Suppressor macrophage treated with lipopolysaccharide for 1 hour (primary cell): ENCODE measurements at places on chromosomes 2 and 18.
A peak's percentile ranks its signal among the peaks of the same experiment; 100 is the strongest.

- peak; percentile 35 for DNase-seq
Measured at GRCh38 chr2:113863144-113863543, 26.7 kb upstream of the ACTR3 start.

DNA sequence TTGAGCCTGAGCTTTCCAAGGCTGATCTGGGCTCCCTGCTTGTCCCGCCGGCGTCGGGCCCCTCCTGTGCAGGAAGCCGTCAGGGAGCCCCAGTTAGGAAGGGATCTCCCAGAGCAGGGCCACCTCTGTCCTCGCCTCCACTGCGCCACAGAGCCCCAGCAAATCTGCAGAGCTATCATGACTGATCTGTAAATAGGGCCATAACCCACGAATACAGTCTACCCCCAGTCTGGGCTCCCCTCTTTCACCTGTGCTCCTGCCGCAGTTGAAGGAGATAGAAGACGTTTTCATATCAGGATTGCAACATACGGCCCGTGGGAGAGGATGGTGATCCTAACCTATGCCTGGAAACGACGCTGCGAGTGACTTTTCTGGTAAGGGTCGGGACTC, 138.7 kb downstream of the PTGR3 start:
- DNase-seq, result no peak

DNA sequence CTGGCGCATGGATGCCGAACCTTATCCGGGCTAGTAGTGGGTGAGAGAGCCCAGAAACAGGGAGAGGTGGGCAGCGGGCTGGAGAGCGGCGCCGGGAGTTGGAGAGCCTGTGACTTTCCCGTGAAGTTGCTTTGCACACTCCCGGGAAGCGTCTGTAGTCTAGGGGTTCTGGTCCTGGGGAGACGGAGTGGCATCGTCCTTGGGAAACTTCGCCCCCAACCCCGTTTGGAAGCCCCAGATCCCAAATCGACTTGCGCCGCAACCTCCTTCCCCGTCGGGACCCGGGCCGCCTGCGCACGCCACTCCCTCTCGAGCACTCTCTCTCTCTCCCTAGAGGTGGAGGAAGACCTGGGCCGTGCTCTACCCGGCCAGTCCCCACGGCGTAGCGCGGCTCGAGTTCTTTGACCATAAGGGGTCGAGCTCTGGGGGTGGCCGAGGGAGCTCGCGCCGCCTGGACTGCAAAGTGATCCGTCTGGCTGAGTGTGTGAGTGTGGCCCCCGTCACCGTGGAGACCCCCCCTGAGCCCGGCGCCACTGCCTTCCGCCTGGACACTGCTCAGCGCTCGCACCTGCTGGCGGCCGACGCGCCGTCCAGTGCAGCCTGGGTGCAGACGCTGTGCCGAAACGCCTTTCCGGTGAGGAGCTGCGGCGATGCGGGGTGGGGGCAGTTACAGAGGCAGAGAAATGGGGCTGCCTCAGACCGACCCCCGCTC, 456 bp downstream of the DOK1 start:
- peak; percentile 44 for DNase-seq

DNA sequence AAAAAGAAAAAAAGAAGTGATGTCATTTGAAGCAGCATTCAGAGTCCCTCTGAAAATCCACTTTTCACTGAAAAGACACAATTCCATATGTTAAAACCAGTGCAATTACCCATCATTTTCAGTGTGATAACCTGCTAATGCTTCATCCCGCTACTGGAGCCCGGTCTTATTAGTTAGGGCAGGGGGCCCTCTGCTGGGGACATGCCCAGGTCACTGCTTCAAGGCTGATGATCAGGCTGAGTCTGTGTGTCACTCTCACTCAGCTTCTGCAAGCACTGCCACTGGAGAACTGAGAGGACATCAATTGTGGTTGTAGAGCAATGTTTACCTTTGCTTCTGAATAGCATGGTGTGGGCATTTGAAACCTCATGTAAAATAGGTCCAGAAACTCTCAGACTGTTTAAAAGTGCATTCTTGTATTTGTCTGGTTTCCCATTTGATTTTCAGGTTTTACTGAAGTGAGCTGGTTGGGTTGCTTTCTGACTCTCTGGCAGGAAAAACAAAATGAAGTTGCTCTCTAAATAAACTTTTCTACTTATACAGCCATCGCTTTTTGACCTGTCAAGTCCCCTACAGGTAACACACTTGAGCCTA, 49.2 kb upstream of the NXPH2 start:
- DNase-seq, result peak; percentile 55

- DNase-seq, result no peak
Measured at GRCh38 chr2:120436460-120436739, 90.5 kb downstream of the INHBB start.

DNA sequence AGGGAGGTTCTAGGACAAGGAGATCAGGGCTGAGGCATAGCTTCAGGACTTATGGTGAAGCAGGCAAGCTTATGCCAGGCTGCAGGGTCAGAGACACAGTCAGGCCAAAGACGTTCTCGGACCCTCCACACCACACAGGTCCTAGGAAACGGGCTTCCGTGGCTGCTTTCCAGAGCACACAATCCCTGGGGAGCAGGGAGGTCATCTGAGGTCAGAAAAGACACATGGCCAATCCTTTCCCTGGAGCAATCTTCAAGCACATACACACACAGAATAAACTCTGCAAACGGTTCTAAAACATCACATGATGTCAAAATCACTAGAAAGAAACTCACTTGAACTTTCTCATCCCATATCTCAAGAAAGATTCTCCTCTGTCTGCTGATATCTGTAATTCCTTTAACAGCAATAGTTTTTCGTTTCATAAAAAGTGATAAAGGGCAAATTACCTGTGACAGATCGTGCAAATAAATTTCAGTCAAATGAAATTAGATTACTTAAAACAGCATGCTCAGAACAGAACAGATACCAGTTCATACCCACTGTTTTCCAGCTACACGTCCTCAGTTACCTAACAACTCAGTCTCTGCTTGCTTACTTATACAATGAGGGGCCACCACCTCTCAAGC, 63.9 kb downstream of the MBOAT2 start:
- DNase-seq, result no peak

- no peak for DNase-seq
Measured at GRCh38 chr2:241237949-241238371, 49.5 kb downstream of the ANO7 start.

- DNase-seq, result no peak
Measured at GRCh38 chr18:28108814-28109213, 68.1 kb downstream of the CDH2 start.

DNA sequence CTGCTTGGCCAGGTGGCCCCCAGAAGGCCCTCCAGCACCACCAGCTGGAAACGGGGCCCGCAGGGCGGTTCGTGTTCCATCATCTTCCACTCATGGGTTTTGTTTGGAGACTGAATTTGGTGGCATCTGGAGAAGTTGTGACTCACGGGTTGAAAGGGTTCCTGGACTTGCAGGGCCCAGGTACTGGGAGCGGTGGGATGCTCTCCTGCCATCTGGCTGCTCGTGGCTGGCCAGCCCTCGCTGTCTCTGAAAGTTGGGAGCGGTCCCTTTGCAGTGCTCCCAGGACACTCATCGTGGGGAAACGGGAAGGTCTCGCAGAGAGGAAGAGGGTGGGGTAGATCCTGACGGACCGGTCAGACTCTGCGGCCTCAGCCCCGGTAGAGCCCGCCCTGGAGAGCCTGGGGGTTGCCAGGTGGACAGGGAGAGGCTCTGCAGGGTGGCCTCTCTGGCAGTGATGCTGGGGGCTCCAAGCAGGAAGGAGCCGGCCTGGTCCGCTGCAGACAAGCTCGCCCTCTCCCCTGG, 47.5 kb downstream of the TWIST2 start:
- DNase-seq, result no peak

DNA sequence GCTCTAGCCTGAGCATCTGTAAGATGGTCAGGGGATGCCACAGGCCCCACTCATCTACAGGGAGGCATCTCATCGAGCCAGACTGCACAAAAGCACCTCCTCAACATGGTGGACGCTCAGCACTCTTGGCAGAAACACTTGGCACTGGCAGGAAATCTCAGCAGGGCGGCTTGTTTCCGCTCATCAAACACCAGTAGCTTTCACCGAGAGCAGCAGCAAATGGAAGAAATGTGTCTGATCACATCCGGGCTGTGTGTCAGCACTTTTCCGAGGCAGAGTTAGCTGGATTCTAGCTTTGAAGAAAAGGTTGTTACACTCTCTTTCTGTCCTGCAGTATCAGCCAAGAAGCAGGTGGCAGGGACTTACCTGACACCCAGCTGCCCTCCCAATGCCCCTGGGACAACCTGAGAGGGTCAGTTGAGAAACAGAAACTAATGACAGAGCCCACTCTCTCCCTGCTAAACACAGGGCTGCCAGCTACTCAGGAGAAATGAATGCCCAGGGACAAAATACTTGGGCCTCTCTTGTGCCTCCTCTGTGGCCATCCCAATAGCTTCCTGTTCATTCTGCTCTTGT, 68.9 kb upstream of the FZD7 start:
- DNase-seq, result no peak

DNA sequence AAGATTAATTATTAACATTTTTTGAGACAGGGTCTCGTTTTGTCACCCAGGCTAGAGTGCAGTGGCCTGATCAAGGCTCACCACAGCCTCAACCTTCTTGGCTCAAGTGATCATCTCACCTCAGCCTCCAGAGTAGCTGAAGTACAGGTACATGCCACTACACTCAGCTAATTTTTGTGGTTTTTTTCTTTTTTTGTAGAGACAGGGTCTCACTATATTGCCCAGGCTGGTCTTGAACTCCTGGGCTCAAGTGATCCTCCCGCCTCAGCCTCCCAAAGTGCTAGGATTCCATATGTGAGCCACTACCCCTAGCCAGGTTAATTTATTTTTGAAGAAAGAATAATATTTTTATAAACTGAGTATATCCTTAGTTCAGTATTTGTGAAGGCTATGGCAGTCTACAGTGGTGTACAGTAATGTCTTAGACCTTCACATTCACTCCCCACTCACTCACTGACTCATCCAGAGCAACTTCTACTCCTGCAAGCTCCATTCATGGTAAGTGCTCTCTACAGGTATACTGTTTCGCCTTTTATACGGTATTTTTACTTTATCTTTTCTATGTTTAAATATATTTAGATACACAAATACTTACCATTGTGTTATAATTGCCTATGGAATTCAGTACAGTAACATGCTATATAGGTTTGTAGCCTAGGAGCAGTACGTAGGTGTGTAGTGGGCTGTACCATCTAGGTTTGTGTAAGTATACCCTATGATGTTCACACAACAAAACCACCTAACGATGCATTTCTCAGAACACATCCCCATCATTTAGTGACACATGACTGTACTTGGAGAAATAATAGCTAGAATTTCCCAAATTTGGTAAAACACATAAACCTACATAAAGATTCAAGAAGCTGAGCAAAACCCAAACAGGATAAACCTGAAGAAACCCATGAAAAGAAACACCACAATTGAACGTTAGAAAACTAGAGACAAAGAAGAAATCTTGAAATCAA, 38.6 kb downstream of the MGAT4A start:
- no peak for DNase-seq

DNA sequence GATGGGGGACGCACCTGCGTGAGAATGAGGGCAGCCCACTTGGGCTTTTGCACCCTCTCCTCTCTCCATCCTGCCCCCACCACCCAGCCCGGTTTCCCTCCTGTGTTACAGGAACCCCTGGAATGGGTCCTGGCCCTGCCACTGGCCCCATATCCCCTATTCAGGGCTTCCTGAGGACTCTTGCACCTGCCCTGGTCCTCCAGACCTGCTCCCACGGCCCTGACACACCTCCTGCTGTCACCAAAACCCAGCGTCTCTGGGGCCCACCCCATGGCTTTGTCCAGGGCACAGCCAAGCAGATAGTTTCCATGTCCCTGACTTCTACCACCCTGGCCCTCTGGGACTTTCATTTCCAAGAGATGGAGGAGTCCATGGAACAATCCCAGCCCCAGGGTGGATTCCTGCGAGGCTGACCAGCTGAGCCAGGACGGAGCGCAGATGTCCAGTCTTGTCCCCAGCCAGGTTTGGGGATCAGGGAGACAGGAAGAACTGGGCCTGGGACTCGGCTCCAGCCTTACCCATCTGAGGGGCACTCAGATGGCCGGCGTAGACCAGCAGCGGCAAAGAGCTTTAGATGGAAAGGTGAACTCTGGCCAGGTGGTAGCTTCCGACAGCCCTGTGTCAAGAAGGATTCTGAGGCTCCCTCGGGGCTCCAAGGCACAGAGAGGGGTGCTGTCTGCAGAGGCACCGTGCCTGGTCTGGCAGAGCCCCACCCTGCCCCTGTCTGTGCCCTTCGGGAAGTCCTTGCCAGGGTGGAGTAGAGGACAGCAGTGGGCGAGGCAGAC, 12.0 kb downstream of the GPR35 start:
- no peak for DNase-seq

GRCh38 chr2:135052997-135053474, 944 bp downstream of the RAB3GAP1 start:
- no peak for DNase-seq

- no peak for DNase-seq
Measured at GRCh38 chr2:65340898-65341681, 91.3 kb downstream of the SPRED2 start.

GRCh38 chr2:215493376-215493775, 57.5 kb upstream of the FN1 start:
- peak; percentile 41 for DNase-seq

DNA sequence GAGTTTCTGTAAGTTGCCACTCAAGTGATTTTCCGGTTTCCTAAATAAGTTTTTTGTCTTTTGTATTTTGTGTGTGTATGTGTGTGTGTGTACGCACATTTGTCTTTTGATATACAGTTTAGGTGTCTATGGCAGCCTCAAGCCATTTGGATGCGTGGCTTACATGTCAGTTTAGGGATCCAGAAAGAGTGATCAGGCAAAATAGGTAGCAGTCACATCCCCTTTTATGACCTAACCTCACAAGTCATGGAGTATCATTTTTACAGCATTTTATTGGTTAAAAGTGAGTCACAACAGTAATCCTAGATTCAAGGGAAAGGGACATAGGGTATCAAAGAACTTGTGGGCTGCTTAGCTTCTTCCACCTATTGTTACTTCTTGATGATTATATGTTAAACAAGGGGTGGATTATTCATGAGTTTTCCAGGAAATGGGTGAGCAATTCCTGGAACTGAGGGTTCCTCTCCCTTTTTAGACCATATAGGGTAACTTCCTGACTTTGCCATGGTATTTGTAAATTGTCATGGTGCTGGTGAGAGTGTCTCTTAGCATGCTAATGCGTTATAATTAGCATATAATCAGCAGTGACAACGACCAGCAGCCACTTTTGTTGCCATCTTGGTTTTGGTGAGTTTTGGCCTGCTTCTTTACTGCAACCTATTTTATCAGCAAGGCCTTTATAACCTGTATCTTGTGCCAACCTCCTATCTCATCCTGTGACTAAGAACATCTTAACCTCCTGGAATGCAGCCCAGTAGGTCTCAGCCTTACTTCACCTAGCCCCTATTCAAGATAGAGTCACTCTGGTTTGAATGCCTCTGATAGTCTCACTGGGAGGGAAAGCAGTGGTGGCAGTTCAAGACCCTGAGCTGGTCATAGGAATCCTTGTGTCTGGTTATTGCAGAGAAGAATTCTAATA, 8.6 kb upstream of the SOCS6 start:
- no peak for DNase-seq

DNA sequence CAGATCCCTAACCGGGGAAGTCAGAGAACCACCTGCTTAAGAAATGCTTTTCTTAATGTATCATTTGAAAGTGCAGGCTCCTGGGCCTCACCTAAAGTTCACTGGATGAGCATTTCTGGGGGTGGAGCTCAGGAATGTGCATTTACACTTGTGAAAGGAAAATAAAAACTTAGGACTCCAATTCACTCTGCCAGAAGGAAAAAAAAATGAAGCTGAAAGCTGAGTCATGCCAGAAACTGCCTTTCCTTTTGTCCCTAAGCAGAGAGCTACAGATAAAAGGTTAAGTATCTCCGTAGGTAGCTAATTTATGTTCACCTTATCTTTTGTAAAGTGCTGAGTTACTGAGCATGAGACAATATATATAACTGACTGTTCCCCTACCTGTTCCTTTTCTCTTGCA, 229.5 kb upstream of the MEX3C start:
- no peak for DNase-seq

- DNase-seq, result no peak
Measured at GRCh38 chr18:61939046-61939674, 46.4 kb upstream of the RNF152 start.
